K562 (cell line): ENCODE measurements at places on chromosomes 7 and 10. TPM values are rescaled to one million over a fixed set of nuclear protein-coding genes. Genes with fewer than 3 reads are reported as not detected.

CAMK1D gene
- 0.09 and 0.24 TPM in 2 replicates for total RNA-seq

MRLN gene
- total RNA-seq: not detected in 2 replicates

CLIP2 gene
- total RNA-seq: 4.3 and 5.4 TPM in 2 replicates

SFTPA1 gene
- total RNA-seq: 3.5 and 5.2 TPM in 2 replicates

DYNC1I1 gene
- total RNA-seq: 0.22 and 0.54 TPM in 2 replicates

DNA sequence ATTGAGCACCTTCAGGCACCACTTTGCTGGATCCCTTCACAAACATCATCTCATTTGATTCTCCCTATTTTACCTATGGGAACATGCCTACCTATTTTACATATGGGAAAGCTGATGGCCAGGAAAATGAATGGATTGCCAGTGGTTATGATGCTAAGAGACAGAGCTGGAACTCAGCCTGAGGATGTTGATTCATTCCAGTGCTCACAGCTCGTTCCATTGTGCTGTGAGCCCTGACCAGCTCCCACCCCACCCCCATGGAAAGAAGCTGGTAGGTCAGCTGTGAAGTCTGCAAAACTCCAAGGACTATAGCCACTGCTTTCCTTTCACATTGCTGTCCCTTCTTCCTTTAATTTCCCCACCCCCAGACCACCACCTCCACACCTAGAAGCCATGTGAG lies 9.6 kb downstream of the UBTD1 start:
- no peaks in the 10 kb centered on the region; the same call in 1 of the 2 replicates for H3K4me1 ChIP-seq
- no peak overlapping the region for H3K27ac ChIP-seq
- no peaks in the 10 kb centered on the region for H3K27me3 ChIP-seq
- no peak for DNase-seq
- no peak overlapping the region for H3K4me3 ChIP-seq
- H3K36me3 ChIP-seq: no peaks in the 10 kb centered on the region

- H3K4me3 ChIP-seq: no peak overlapping the region
- H3K36me3 ChIP-seq: no peaks in the 10 kb centered on the region
- peak; percentile 26 for DNase-seq
- no peaks in the 10 kb centered on the region for H3K27me3 ChIP-seq
- H3K4me1 ChIP-seq: peaks cover 10% of the 10 kb centered on the region; the same call in 1 of the 3 replicates
These were observed 45.7 kb downstream of the CROT start for GRCh38 chr7:87391020-87391701.

DNA sequence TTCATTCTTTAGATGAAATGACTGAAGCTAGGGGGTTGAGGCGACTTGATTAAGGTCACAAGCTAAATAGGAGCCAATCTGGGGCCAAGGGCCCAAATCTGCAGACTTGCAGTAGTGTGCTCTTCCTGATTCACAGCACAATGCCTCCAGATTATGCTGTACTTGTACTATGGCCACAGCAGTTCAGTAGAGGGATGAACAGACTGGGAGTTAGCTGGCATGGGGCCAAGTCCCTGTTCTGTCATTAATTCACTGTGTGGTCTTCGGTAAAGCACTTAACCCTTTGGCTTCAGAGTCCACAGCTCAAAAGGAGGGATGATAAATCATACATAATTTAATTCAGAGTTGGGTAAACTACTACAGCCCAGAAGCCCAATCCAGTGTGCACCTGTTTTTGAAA lies 196.8 kb downstream of the XPNPEP1 start:
- DNase-seq: no peak
- H3K4me3 ChIP-seq: no peak overlapping the region
- H3K4me1 ChIP-seq: no peaks in the 10 kb centered on the region
- H3K27ac ChIP-seq: no peak overlapping the region

- no peaks in the 10 kb centered on the region for H3K4me1 ChIP-seq
- no peak for DNase-seq
- H3K36me3 ChIP-seq: no peaks in the 10 kb centered on the region
- H3K4me3 ChIP-seq: no peak overlapping the region
- no peaks in the 10 kb centered on the region for H3K27me3 ChIP-seq
These were observed 784.5 kb upstream of the ZWINT start for GRCh38 chr10:57145548-57145947.

DNA sequence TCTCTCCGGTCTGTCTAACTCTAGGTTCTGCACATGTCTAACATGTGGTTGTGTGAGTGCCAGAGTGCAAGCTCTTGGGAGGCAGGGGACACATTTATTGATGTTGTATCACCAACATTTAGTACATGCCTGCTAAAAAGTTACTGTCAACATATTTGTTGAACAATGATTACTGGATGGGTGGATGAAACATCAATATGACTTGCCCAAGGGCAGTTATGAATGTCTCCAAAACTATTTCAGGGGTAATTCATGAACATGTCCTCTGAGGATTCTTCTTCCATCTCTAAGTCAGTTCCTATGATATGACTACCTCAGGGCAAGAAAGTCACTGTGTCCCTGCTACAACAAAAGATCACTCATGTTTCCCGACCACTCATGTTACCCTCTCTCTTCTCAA lies 91.3 kb upstream of the STEAP1B start:
- no peak overlapping the region for H3K4me3 ChIP-seq
- no peaks in the 10 kb centered on the region for H3K4me1 ChIP-seq
- no peak overlapping the region for H3K27ac ChIP-seq
- no peak for DNase-seq

DNA sequence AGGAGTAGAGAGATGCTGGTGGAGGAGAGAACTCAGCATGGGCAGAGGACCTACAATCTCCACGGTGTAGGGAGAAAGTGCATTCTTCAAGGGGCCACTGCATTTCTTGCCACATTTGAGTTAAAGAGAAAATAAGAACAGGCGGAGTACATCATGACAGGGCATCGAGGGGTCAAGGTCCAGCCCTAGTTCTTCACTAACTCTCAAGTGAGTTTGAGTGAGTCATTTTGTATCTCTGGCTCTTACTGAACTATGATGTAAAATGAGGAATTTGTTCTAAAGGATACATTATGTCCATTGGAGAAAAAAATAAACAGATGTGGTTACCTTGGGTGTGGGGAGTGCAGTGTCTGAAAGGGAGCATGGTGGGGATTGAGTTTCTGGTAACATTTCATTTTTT lies 182.9 kb downstream of the XPNPEP1 start:
- no peaks in the 10 kb centered on the region for H3K27me3 ChIP-seq
- no peak overlapping the region for H3K4me3 ChIP-seq
- no peaks in the 10 kb centered on the region for H3K36me3 ChIP-seq
- H3K4me1 ChIP-seq: no peaks in the 10 kb centered on the region
- H3K27ac ChIP-seq: no peak overlapping the region

DNA sequence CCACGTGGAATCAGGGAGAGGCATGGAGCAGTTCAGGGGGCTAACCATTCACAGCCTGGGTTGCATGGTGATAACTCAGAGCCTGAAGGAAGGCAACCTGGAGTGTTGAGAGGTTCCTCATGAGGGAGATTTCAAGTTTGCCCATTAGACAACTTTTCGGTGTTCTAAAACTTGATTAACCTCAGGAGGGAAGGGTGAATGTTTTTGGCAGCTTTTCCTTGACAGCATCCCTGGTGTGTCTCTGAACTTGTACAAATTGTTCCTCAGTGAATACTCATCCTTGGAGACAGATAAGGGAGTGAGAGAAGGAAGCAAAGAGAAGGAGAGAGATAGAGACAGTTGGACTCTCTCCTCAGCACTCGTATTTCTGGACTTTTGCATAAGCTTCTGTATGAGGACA lies at the start of gene OR9A4:
Gene OR9A4 (plus strand): TSS at position 301 of the 400 bp plus-strand sequence. CDS start 2,477 bp downstream, outside the sequence.
- H3K36me3 ChIP-seq: no peaks in the 10 kb centered on the region
- no peaks in the 10 kb centered on the region for H3K4me1 ChIP-seq
- DNase-seq: no peak
